NAMALWA (cell line): ENCODE measurements at places on chromosomes 13 and 19.

DNA sequence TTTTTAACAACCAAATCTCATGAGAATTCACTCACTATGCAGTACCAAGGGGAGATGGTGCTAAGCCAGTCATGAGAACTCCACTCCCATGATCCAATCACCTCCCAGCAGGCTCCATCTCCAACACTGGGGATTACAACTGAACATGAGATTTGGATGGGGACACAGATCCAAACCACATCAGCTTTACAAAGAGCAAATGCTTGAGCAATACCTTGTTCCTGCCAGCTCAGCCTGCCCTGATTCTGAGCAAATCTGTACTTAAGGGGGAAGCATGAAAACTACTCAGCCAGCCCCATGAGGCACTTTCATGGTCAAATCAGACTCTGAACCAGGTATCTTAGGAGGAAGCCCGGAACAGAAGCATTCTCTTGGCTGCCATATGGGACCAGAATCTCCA, 259.9 kb downstream of the TBC1D4 start:
- DNase-seq = no peak

GRCh38 chr19:13039211-13039789, 44.0 kb downstream of the NFIX start:
- no peak for DNase-seq

DNA sequence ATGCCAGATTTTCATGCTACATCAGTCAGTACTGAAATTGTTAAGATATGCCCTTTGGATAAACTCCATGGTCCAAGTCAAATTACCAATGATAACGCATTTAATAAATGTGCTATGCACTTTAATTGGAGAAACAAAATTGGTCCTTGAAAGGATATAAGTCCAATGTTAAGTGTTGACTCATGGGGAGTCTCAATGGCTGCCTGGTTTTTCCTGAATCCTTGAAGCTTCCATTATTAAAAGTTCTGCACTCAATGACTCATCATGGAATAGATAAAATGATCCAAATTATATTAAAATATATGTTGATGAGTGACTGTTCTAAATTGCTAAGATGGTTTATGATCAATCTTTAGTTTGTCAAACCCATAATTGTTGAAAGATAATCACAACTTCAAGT, 346.0 kb upstream of the ATXN8OS start:
- no peak for DNase-seq

- DNase-seq = no peak
These were observed 2.8 kb downstream of the FAM124A start for GRCh38 chr13:51225029-51225428.

DNA sequence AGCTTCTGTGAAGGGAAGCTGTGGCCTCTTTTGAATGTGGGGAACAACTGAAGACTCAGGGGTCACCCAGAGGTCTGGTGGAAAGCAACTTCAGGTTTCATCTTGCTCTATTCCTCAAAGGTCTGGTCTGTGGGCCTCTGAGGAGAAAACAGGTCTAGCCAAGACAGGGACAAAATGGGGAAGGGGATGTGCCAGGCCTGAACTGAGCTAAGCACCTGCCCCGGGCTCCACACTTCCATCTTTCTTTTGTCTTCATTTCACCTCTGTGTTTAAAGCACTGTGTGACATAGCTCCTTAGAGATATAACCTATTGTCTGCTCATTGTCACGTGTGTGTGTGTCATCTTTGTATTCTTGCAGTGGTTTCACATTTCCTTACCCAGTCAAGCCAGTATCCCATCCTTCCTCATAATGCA, 19.9 kb upstream of the GDF15 start:
- no peak for DNase-seq

DNA sequence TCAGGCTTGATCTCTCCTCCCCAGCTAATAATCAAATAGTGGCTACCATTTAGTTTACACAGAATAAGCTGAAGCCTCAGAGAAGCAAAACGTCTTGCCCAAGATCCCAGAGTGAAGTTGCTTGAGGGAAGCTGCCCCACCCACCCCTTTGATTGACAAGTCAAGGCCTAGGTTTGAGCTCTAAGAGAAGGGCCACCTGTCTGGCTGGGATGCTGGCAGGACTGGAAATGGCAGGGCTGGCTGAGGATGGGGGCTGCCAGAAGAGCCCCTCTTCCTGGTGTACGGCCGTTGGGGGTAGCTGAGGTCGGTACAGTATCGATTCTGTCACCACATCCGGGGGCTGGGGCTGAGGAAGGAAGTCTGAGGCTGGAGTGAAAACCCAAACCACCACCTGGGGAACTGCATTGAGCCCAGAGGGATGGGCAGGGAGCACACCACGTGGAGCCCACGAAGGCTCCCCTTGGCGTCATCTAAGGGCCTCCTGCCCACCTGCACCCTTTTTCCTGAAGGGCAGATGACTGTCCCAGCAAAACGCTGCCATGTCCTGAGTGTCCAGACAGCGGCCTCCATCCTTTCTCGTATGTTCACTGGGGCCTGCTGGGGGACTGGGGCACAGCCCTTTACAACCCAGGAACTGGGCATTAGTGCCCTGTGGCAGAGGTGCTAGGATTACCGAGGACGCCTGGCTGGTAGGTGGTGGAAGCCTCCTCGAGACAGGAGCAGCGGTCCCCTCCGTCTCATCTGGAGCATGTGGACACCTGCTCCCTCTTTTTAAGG, 1.4 kb upstream of the PRKD2 start:
- peak; percentile 76 for DNase-seq

DNA sequence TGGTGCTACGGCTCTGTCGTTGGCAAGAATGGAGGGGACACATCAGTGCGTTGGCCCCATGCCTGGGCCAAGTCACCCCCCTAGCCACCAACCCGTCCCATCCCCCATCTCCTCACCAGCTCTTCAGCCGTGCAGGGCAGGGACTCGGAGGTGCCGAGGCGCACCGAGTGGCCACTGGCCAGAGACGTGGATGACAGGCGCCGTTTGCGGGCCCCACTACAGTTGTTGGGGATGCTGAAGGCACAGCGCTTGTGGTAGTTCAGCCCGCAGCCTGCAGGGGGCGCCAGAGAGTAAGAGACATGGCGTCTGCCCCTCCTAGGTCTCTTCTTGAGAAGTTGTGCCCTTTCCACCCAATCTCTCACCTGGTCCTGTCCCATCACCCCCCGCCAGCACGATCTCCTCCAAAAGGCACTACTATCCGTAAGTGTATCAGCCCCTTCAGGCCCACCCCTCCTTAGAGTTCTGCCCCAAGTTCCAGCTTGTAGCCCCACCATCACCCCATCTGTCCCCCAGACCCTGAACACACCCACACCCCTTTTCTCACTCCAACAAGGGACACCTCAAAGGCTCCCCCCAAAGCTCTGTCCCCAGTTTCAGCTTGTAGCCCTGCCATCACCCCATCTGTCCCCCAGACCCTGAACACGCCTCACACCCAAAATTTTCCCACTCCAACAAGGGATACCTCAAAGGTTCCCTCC, 12.4 kb downstream of the PRKD2 start:
- DNase-seq = peak; percentile 80

DNA sequence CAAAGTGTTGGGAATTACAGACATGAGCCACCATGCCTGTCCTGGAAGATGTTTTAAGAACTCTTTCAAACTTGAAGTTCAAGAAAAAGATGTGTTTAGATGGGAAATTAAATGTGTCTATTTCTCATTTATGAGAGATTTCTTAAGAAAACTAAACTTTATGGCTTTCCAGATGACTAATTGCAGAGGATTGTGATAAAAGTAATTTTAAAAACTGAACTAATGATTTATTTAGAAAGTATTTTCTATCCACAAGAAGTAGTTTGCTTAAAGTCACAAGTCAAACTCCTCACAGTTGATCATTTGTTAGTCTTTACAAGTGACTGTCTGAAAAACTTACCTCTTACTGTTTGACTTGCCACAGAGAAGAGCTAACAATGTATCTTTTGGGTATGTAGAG, 89.6 kb upstream of the SPRY2 start:
- no peak for DNase-seq

DNA sequence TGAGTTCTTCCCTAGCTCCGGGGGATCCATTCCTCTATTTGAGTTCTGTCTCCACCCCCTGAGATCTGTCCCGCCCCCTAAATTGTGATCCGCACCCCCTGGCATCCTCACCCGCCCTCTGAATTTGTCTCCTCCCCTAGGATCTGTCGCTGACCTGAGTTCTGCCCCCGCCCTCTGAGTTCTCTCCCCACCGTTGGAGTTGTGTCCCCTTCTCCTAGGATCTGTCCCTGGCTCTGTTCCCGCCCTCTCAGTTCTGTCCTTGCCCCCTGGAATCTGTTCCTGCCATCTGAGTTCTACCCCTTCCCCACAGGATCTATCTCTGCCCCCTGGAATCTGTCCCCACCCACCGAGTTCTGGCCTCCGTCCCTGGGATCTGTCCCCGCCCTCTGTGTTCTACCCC, 1.0 kb upstream of the SLC17A7 start:
- peak; percentile 55 for DNase-seq

GRCh38 chr13:21620861-21621260, 16.9 kb upstream of the MICU2 start:
- no peak for DNase-seq

- DNase-seq = no peak
These were observed 2.5 kb downstream of the IGFL1 start for GRCh38 chr19:46232029-46232428.

- DNase-seq = no peak
These were observed 6.0 kb downstream of the WDR18 start for GRCh38 chr19:990119-990571.

- DNase-seq = no peak
These were observed 147.9 kb downstream of the PAN3 start for GRCh38 chr13:28286263-28286662.

DNA sequence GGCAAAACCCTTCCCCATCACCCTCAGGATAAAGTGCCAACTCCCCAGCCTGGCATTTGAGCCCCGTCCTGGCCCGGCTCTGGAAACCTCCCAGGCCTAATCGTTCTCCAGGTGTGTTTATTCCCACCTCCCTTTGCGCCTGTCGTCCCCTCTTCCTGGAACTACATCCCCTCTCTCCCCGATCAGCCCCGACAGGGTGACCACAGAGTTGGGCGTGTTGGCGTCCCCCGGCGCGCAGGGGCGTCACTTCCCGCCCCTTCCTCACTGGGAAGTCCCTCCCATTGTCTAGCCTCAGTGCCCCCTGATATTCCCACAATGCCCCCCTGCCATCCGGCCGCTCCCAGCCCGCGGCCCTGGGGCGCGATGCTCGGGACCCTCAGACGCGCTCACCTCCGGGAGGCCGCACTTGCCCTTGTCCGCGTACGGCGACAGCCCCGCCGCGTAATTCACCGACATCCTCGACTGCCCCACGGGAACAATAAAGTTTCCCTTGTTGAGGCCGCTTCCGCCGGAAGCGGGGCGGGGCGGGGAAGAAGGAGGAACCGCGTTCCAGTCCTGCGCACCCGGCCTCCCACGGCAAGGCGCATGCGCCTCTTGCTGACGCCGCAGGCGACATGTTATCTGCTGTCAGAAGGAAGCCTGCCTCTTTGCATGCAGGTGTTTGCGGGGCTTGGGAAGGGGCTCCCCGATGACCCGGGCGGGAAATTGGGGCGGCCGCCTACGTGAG, at the start of the genes ANKRD24 and SIRT6:
Gene ANKRD24 (plus strand): TSS at position 606 of the 727 bp plus-strand sequence. CDS start 3,737 bp downstream, outside the sequence.
Gene SIRT6 (minus strand): TSS at position 480 of the 727 bp plus-strand sequence. CDS start 24 bp downstream, at position 456.
- DNase-seq = peak; percentile 97

DNA sequence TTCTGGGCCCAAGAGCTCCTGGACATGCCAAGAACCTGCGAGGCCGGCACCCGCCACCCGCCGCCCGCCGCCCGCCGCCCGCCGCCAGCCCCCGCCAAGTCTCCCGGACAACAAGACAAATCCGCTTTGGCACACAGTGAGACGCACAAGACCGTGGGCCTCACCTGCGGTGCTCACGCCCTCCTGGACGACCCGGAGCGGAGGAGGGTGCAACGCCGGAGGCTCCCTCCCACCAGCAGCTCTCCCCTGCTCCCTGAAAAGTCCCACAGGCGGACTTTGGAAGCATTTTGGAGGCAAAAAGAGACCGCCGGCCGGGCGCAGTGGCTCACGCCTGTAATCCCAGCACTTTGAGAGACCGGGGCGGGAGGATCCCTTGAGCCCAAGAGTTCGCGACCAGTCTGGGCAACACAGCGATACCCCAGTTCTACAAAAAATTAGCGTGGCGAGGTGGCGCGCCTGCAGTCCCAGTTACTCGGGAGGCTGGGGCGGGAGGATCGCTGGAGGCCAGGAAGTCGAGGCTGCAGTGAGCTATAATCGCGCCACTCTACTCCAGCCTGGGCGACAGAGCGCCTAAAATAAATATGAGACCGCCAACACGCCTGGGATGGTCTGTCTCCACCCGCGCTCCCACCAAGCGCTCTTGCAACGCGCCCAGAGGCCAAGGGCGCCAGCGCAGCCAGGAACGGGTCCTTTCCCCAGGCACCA, 783 bp downstream of the RHPN2 start:
- DNase-seq = no peak

- DNase-seq = no peak
These were observed 53.1 kb downstream of the C13orf46 start for GRCh38 chr13:113920606-113921286.

DNA sequence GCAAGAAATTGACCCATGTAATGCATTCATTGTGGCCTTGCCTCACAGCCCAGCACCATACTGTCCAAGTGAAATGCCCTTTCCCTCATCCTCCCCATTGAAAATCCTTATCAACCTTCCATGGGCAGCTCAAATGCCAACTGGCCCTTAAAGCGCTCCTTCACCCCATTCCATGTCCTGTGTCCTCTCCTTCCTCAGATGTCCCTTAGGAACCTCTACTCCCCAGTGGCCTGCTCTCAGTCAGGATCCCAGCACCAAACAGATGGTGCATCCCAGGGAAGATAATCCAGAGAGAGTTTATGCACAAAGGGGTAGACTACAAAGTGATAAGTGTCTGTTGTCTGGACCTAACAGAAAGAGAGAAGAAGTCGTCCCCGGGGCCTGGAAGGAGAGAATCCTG, 407.4 kb upstream of the ZNF507 start:
- DNase-seq = no peak

DNA sequence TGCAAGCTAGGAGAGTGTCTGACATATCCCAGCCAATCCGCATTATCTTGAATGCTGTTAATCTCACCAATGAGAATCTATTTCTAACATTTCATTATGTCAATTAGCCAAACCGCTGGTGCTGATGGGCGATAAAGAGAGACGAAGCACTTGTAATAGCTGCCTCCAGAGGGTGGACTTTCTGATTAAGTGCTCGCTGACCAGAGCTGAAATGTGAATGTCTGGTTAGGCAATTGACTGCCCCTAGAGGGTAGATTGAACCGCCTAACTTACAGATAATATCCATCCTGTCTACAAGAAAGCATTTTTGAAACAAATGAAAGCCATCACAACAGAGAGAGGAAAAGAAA, 552 bp upstream of the GRWD1 start:
- DNase-seq = peak; percentile 89
